ENCODE measurements at places on chromosomes 5 and 9.

DNA sequence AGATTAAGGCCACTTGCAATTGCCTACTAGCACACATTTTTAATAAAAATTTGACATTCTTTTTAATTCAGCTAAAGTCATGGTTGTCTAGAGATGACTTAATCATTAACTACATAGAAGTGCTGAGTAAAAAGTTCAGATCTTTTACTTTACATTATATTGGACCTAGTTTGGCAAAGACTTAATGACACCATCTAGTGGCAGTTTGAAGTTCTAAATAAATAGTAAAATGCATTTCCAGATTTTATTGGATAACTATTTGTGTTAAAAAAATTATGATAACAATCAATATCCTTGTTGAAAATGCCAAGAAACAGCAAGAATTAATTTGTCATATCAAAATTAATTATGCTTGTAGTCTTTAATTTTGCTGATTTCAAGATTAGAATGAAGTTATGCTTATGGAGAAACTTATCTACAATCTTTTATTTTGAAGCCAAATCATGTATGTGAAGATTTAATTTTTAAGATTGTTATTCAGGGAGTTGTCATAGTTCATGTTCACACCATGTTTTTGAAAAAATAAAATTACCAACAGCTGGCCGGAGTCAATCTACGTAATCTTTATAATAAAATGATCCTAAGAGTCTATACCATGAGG, 69.6 kb upstream of the PJA2 start:
- DNase-seq: no peak

GRCh38 chr9:76943054-76943453, 37.1 kb upstream of the PRUNE2 start:
- no peak for DNase-seq

- DNase-seq: no peak
Measured at GRCh38 chr9:21461377-21461776, 20.7 kb downstream of the IFNE start.

DNA sequence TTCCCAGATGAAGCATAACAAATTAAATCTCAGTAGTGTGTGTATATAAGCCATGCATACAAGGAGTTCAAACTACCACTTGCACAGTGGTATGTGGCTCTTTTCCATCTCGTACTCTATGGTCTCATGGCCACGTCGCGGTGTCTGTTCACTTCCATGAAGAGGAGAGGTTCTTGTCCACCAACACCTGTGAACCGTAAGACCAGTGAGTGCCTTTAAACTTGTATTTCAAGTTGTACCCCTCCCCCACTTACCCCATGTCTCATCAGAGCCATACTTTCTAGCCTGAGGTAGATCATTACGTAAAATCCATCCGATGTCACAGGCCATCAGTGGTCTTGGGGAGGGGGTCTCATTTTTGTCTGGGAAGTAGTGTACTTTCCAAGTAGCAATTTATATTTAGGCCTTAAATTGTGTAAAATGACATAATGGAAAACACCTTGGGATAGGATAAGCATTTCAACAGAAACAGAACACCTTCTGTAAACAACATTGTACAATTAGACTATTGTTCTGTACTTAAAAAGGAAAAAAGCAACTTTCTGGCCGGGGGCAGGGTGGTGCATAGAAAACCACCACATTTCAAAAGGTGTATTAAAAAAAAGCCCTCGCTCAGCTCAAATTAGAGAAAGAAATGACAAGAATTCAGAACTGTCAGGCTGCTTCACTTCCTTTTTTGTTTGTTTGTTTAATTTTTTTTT, 163.0 kb downstream of the SMARCA2 start:
- no peak for DNase-seq

DNA sequence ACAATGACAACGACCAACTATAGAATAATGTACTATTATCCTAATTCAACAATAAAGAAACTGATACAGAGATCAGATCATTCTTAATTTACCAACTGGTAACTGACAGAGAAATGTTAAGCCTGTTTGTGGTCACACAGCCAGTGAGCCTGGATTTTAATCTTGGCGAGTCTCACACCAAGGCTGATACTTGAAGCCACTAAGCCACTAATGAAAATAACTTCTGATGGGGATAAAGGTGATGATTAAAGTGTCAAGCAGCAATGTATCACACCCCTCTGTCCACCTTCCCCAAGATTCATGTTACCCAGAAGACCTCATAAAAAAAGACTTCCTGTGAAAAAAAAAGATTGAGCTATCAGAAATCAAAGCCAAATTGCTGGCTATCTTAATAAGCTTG, 350.5 kb downstream of the SPOCK1 start:
- DNase-seq: no peak

GRCh38 chr9:74953235-74953751, 581 bp upstream of the C9orf40 start:
- no peak for DNase-seq

GRCh38 chr5:31854181-31855133, 215.5 kb downstream of the PDZD2 start:
- DNase-seq: no peak

GRCh38 chr9:137881591-137882505, 4.3 kb downstream of the CACNA1B start:
- no peak for DNase-seq

DNA sequence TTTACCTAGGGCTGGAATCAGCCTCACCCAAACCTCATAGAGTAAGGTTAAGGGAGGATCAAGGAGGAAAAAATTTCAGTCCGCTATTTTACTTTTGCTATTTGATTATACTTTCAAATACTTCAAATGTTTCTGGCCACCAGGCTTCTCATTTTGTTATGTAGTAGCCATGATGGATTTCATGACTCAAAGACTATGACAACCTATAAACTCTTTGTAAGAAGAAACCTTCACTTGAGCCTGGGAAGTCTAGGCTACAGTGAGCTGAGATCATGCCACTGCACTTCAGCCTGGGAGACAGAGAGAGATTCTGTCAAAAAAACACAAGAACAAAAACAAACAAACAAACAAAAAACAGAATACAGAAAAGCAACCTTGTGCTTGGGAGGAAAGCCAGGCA, 293.6 kb upstream of the TNC start:
- DNase-seq: no peak

- no peak for DNase-seq
Measured at GRCh38 chr5:124866355-124867136, 120.1 kb upstream of the ZNF608 start.

DNA sequence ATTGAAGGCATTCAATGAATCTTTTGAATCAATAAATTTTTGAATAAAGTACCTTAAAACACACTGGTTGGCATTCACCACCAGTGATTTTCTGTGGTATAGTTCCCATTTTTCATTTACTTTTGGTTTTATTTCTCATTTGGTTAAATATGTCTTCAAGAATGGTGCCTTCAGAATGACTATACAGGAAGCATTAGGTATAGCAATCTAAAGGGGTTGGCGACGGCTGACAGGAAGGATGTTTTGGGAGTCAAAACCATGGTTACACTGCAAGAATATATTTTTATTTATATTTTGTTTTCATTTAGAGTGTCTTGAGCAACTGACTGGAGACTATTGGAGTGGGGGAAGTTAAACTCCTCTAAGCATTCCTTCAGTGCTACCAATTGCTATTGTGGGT, 235.7 kb downstream of the HTR1A start:
- DNase-seq: no peak

GRCh38 chr5:130643321-130643720, 521.7 kb downstream of the HINT1 start:
- DNase-seq: no peak

GRCh38 chr5:90221951-90222350, 187.6 kb downstream of the CETN3 start:
- DNase-seq: no peak

DNA sequence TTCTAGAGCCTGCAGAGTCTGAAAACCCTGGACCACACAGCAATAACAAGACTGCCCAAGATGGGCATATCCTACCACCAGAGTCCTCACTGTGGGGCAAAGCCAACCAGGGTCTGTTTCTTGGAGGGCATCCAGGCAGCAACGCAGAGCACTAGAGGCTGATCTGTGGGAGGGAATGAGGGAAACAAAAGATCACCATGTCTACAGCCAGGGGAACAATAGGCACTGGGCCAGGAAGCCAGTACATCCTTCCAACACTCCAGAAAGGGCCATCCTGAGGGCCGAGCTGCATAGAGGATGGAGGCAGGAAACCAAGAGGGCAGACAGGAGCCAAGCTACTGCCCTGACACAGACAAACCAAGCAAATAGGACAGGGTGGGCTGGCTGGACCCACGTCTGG, 416.1 kb upstream of the IRX4 start:
- no peak for DNase-seq

GRCh38 chr5:16418471-16418922, 47.1 kb downstream of the ZNF622 start:
- DNase-seq: no peak

- no peak for DNase-seq
Measured at GRCh38 chr9:20253635-20254034, 368.7 kb downstream of the MLLT3 start.

GRCh38 chr9:120187758-120188157, 392.2 kb downstream of the CDK5RAP2 start:
- no peak for DNase-seq

DNA sequence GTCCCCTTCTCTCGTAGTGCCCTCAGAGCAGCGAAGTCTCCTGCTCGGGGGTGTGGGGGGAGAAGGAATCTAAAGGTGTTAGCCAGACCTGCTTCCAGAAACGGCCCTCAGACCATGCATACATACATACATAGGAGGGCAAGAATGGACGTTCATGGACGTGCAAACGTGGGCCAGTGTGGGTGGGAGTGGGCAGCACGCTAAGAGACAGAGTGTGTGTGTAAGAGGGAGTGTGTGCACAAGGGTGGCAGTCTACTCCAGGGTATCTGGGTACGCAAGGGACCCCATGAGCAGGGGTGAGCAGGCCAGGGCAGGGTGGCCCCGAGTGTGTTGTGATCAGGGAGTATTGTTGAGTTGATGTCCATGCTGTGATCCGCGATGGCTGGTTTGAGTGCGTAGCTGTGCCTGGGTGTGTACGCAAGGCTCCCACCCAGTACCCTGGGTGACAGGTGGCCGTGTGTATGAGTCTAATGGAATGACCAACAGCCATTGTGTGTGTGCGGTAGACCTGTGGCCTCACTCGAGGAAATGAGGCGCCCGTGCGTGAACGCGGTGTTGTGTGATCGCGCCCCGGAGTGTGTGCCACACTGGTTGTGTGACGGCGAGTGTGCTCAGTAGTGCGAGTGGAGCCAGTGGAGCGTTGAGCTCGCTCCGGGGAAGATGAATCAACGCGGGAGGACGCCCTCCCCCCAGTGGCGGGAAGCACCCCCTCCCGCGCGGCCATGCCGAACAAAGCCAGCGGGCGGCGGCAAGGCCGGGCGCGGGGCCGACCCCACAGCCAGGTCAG, 826 bp downstream of the GPRIN1 start:
- DNase-seq: no peak

DNA sequence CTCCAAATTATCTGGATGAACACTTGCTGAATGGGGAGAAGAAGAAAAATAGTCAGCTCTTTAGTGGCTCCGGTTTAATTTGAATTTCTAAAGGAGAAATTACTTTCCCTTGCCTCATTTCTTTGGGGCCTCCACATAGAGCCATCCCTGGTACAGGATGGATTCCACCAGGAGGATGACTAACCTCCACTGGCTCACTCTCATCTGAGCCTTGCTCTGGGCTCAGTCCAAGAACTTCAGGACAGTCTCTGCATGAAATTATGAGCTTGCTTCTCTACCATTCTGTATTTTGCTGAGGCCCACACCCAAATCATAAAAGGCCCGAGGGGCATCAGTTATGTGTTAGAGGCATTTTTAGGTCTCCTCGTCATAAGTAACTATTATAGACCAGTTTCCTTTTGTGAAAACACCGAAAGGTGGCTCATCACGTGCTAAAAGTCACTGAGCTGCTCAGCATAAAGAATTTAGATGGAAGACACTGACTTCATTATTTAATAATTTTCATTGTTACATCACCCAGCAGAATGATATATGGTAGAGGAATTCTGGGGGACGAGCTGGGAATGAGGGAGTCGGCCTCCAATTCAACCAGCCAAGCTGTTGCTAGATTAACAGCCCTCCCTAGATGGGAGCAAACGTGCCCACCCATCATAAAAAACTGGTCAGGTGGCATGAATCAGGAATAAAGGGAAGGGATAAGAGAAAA, 222.1 kb downstream of the TARS1 start:
- DNase-seq: no peak

- DNase-seq: no peak
Measured at GRCh38 chr9:72415163-72415562, 50.2 kb upstream of the ZFAND5 start.

DNA sequence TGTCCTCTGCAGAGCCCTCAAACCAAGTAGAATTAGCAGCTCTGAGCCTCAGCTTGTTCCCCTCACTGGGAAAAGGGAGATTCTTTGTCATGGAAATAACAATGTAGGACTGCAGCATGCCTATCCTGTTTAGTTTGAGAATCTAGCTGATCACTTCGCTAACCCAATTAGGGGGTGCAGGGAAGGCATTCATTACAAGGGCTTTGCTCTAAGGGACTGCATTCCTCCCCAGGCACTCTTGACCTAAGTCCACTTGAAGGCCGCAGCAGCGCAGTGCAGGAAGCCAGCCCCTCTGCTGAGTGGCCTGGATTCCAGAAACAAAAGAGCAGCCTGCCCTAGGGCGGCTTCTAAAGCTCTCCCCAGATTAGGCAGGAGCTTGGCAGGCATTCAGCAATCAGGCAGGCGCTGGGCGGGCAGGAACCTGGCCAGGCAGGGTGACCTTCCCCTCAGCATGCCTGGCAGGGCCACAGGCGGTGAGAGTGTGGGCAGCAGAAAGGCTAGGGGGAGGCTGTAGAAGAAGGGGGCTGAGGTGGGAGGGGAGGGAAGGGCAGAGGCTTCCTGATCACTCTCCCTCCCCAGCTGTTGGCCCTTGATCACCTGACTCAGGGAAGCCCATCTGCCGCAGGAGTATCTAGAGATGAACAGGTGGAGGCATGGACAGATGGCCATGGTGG, 24.8 kb downstream of the CCNJL start:
- DNase-seq: no peak

GRCh38 chr9:129923589-129923988, 88.3 kb downstream of the USP20 start:
- DNase-seq: no peak

- no peak for DNase-seq
Measured at GRCh38 chr9:91824601-91825305, 125.3 kb downstream of the ROR2 start.

- DNase-seq: no peak
Measured at GRCh38 chr5:141512911-141513626, 24.2 kb downstream of the PCDHGC5 start.

DNA sequence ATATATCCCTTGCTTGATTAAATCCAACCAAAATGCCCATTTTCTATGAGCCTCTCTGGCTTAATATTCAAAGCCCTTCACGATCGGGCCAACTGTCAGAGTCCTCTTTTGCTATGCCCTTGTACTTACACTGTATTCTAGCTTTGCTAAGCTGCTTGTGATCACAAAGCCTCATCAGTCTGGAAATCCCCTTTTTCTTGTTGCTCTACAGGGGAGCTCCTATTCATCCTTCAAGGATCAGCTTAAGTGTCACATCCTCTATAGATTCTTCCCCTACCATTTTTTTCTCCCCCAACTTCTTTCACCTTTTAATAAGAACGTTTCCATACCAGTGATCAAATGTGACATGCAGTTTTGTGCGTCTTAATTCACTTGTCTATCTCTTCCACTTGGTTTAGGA, 450.4 kb upstream of the CHD1 start:
- no peak for DNase-seq

Data from activated CD4-positive, CD25-positive, alpha-beta regulatory T cell (primary cell).